Peyer's patch (tissue), 4 donors: ENCODE measurements at places on chromosomes 11 and 22. TPM values are rescaled to one million over a fixed set of nuclear protein-coding genes. Genes with fewer than 3 reads are reported as not detected.

DEFB131B gene
- not detected for total RNA-seq

OR2AG2 gene
- 1.2 TPM for total RNA-seq

P2RY2 gene
- total RNA-seq: 6.6 TPM

SCGB1D2 gene
- not detected for total RNA-seq

ANO1 gene
- 4.8 TPM for total RNA-seq

TALDO1 gene
- total RNA-seq: 149 TPM
